ENCODE measurements at places on chromosomes 11 and 22.

GRCh38 chr22:35314161-35314942 is 14.7 kb downstream of the TOM1 start:
- no peak for DNase-seq

DNA sequence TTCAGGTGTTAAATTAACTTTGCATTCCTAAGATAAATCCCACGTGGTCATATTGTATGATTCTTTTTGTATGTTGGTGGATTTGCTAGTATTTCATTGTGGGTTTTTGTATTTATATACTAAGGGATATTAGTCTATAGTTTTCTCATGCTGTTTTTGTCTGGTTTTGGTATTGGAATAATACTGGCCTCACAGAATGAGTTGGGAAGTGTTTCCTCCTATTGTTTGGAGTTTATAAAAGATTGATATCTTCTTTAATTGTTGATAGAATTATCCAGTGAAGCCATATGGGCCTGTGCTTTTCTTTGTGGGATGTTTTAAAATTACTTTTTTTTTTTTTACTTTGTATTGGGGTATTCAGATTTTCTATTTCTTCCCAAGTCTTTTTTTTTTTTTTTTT is 59.8 kb downstream of the QSER1 start:
- no peak for DNase-seq

- DNase-seq, result no peak
Observed at GRCh38 chr22:40300884-40301672, 45.2 kb upstream of the ADSL start.

GRCh38 chr11:1436468-1437039 is 46.8 kb downstream of the BRSK2 start:
- DNase-seq, result no peak

Measured in stimulated activated CD8-positive, alpha-beta memory T cell treated with anti-CD3 and anti-CD28 coated beads, Interleukin-7, amount 100 ng/mL, for 1 hour (primary cell).